RWPE2 (cell line): ENCODE measurements at places on chromosomes 7 and 10.

DNA sequence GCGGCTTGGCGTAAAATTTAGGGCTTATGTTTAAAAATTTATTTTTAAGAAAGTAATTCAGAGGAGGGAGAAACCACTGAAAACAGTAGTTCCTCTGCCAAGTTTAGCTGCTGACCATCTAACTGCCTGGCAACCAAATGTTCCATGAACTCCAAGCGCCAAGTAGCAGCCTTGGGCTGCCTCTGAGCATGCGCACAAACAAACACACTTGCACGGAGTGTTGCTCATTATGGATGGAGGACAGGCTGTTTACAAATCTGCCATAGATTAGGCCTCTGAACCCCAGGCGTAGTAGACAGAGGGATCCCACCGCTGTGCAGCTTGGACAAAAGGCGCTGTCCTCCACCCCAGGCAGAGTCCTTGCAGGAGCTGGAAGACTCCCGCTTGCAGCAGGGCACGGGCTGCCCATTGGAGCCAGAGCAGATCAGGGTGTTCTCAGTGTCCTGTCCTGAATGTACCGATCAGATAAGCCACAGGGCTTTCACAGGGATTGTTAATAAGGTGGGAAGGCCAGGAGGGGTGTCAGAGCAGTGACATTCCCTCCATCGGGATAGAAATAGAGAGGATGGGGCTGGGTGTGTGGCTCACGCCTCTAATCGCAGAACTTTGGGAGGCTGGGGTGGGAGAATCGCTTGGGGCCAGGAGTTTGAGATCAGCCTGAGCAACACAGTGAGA lies 47.7 kb upstream of the LYZL1 start:
- no peak for DNase-seq

- DNase-seq = no peak
Measured at GRCh38 chr7:25408012-25408687, 179.9 kb upstream of the NPVF start.

- DNase-seq = no peak
Measured at GRCh38 chr10:60338786-60339185, 50.9 kb downstream of the ANK3 start.

DNA sequence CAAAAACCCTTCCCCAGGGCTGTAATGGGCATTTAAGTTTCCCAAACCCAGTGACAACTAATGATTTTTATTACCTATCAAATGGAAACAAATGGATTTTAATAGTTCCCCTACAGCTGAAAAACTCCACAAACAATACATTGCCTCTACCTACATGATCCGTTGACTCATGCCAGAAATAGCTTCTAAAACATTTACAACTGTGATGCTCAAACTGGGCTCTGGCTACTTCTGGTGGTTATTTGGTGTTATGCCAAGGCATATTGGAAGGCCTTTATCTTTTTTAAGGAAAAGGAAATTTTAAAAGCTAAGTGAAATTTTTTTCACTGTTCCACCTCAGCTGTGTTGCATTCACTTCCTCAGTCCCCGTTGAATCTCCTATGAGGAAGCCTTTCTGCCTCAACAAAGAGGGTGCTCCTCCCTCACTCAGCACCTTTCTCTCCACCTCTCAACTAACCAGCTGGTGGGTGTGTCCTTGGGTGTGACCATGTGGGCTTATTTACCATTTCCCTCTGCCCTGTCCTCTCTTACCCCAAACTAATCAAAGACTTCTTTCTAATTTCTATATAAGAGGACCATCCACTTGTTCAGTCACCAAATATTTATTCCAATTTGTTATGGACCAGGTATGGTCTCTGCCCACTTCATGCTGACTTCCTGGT lies 82.9 kb downstream of the PRTFDC1 start:
- DNase-seq = no peak

DNA sequence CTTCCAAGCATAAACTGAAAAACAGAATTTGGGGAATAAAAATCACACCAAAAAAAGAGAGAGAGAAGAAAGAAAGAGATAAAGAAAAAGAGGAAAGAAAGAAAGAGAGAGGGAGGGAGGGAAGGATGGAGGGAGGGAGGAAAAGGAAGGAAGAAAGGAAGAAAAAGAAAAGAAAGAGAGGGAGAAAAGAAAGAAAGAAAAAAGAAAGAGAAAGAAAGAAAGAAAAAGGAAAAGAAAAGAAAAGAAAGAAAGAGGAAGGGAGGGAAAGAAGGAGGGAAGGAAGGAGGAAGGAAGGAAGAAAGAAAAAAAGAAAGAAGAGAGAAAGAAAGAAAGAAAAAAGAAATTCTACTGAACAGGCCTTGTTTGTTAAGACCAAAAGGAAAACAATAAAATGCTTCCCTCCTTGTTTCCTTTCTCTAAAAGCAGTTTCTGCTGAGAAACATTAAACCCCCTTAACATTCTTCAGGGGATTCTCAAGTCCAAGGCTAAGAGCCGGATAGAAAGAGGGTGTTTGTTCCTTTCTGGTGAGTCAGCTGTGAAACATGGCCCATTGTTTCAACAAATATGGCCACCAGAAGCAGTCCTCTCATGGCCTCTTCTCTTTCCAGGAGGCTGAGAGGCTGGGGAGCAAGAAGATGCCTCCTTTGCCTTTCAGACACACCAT lies 46.9 kb upstream of the GPAM start:
- no peak for DNase-seq

- no peak for DNase-seq
Measured at GRCh38 chr7:75971961-75972763, 22.2 kb downstream of the TMEM120A start.

- DNase-seq = no peak
Measured at GRCh38 chr10:45201271-45201670, 114.1 kb downstream of the OR13A1 start.

DNA sequence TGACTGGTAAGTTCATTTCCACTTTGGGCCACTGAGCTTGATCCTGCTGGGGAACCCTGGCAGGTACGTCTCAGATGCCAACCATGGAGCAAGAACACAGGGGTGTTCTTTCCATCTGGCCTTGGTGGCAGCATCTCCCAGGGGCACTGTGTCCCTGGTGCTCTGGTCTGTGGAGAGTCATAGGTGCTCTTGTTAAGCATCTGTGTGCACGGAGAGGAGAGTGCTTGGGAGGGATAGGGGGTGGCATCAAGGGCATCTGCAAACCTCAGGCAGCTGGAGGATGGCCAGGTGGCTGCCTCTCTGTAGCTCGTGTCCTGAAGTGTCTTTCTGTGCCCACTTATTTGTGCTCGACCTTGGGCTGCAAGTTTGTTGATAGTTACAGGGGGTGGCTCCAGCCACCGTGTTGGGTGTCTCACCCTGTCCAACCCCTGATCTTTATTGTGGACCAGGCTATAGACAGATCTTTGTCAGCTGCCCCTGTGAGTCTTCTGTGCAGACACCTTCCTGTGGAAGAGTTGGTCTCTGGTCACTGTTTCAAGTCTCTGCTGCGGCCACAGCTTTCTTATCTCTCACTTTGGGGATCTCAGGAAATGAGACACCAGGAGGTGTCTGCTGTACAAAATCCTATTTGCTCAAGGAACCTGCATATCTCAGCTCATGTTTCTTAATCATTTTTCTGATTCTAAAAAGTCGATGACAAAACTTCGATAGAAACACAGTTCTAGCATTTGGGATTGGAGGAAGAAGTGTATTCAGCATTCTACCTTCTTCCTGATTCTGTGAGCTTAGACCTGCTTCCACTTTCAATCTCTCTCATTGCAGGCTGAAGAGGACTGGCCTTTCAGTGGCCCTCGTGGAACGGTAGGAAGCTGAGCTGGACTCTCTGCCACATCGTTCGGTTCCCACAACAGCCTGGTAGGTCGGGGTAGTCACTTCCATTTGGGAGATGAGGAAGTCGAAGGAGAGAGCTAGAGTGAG lies 17.2 kb upstream of the GIMAP8 start:
- no peak for DNase-seq

- no peak for DNase-seq
Measured at GRCh38 chr7:82469207-82469606, 25.6 kb upstream of the CACNA2D1 start.

DNA sequence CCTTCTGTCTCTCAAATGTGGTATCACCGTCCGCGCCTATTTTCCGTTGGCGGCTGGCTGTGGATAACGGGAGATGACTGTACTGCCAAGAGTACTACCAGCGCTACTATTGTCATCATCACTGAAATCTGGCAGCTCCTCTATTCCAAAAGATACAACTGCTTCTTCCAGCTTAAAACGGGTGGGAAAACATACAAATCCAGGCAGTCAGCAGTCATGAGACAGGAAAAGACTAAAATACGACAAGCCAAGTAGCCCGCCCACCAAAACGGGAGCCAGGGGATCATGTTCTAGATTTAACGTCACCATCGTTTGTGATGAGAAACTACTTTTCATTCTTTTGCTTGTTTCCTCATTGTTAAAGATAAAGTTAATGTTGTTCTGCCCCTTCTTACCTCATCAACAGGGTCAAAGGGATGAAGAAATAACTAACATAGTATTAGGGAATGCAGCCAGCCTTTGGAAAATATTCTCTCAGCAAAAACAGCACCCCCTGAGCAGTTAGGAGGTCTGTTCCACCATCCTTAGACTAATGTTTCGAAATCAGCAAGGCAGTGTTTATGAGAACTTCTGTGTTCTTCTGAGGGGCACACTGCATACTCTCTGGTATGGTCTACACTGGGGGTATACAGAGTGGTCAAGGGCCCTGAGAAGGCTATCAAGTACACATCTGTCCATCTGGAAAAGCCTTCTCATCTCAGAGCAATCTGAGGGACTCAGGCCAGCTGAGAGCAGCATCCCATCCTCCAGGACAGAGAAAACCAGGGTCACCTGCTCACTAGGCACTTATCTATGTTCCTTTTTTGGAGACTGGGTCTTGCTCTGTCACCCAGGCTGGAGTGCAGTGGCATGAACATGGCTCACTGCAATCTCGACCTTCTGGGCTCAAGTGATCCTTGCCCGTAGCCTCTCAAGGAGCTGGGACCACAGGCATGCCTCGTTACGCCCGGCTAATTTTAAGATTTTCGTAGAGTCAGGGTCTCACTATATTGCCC lies 47.5 kb downstream of the GNA12 start:
- DNase-seq = no peak

DNA sequence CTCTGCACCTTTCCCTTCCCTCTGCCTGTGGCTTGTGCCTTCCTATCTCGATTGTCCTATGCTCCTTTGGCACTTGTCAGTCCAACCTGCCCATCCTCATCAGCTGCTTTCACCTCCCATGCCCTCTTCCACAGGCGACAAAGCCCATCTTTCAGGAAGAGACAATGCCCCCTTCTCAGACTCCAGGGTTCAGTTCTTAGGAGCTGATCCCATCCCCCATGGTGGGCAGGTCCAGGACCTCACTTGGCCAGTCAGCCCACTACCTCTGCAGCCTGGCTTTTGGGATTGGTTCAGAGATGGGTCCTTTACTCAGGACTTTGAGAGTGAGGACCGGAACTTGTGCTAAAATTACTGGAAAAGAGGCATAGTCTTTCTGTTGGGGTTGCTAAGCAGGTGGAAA lies 74.0 kb upstream of the NANOS1 start:
- DNase-seq = no peak

DNA sequence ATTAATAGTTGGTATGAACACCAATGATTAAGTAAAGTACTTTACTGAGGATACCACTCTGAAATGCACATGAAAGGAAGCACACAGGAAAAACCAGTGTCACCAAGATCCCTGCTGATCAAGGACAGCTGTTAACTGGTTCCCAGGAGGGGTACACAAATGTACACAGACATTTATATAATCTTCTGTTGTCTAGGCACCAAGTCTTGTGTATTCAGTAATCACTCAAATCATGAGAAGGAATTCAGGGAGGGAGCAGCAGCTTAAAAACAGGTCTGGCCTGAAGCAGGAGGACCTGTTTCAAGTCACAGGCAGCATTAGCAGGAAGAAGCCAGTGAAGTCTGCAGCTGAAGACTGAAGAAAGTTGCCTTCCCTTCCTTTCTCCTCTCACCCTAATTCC lies 18.7 kb downstream of the MPP7 start:
- no peak for DNase-seq

GRCh38 chr10:88418871-88419270 lies 164.2 kb downstream of the RNLS start:
- no peak for DNase-seq

DNA sequence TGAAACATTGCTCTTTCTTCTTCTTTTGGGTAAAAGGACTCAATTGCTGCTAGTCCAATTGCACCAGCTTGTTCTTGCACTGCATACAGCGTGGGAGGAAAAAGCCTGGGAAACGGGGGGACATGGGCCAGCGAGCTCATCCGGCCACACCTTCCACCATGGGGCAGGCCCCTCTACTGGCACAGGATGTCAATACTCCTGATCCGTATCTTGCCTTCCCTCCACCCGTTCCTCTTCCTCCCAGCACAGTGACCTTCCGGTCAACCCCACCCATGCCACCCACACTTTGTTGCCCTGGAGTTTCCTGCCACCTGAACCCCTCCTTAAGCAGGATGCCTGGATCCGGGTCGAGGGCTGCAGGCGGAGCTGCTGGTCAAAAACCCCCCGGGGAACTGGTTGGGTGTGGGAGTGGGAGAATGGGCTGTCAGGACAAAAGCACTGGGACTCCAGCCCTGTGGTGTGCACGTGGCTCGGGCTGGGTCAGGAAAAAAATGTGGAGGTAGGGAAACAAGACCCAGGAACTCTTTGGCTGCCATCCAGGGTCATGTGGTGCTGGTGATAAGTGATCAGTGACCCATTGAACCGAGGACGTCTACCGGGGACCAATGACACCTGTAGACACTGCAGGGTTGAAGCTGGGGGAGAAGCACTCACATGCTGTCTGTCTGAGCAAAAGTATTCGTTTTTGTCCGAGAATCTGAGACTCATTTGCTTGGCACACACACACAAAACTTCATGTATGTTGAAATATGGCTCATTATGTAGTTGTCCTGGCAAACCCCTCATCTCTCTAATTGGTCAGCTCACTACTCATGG lies 8.1 kb downstream of the IL2RA start:
- no peak for DNase-seq

DNA sequence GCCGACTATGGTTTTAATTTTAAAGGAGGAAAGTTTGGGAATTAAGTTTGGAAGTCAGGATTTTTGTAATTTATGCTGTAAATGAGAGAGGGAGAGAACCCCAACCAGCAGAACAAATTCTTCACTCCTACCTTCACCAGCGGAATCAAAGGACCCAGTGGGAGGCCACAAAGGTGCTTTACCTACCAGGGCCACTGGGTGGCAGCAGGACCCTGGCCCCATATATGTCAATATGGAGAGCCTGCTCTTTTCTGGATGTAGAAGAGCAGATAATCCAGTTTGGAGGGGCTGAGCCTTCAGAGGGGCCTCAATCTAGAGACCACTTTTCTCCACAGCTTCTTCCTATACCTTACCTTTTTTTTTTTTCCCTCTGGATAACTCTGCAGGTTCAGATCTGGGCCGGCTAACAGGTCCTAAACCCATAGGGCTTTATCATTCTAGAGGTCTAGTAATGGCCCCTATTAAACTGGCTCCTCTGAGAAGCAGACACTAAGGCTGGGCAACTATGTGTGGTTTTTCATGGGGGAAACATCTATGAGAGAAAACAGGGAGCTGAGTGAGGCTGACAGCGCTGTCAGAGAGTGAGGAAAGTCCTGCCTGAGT lies 8.5 kb upstream of the SCD start:
- DNase-seq = no peak

- DNase-seq = no peak
Measured at GRCh38 chr7:90621125-90621746, 25.1 kb downstream of the CDK14 start.

- DNase-seq = no peak
Measured at GRCh38 chr7:139431010-139431409, 52.5 kb downstream of the KLRG2 start.

GRCh38 chr7:27156916-27157701 lies 634 bp upstream of the HOXA7 start:
- DNase-seq = peak; percentile 49

- no peak for DNase-seq
Measured at GRCh38 chr7:79790656-79791262, 337.3 kb upstream of the MAGI2 start.

GRCh38 chr7:157951300-157952049 lies 614.7 kb downstream of the DNAJB6 start:
- DNase-seq = no peak
